ENCODE measurements at places on chromosomes 5 and 9. TPM values are rescaled to one million over a fixed set of nuclear protein-coding genes. Genes with fewer than 3 reads are reported as not detected.

DNA sequence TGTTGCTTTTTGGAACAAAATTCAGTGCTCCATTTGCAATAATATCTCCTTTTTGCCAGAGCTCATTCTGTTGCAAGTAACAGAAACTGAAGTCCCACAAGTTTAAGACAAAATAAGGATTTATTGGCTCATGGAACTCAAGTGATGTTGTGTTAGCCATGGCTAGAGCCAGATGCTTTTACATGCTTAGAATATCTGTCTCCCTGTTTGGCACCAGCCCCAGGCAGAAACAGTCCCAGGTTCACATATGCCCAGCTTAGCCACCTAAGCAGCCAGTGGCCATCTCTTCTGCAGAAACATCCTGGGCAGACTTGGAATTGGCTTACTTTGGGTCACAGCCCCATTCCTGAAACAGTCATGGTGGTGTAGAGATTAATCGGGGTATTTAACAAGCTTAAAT is 540.9 kb upstream of the SGCD start:
- no peak for DNase-seq

GRCh38 chr9:104094534-104095015 is 466 bp downstream of the SMC2 start:
- DNase-seq, result no peak

The NPR3 gene
- 6.8 TPM for polyA plus RNA-seq

The TMOD1 gene
- polyA plus RNA-seq, result 80.8 TPM

The SGCD gene
- polyA plus RNA-seq, result 19.1 TPM

All from spinal cord (tissue), 10 donors.